ENCODE measurements at places on chromosomes 1 and 21.
A peak's percentile ranks its signal among the peaks of the same experiment; 100 is the strongest.

DNA sequence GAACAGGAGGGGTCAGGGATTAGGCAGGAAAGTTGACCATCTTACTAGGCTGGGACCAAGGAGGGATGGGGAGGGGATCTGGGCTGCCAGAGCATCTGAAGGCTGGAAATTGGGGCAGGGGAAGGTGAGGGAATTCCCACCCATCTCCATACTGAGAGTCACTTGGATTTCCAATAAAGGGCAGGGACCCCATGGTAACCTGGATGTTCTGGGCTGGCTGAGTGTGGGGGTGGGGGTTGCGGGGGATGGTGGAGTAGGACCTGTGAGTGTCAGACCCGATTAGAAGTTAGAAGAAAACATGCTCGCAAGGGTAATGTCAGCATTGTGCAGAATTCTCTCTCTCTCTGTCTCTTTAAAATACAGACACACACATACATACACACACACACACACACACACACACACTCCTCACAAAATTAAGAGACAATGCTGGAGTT, 40.0 kb upstream of the EPS15 start:
- no peak for DNase-seq

DNA sequence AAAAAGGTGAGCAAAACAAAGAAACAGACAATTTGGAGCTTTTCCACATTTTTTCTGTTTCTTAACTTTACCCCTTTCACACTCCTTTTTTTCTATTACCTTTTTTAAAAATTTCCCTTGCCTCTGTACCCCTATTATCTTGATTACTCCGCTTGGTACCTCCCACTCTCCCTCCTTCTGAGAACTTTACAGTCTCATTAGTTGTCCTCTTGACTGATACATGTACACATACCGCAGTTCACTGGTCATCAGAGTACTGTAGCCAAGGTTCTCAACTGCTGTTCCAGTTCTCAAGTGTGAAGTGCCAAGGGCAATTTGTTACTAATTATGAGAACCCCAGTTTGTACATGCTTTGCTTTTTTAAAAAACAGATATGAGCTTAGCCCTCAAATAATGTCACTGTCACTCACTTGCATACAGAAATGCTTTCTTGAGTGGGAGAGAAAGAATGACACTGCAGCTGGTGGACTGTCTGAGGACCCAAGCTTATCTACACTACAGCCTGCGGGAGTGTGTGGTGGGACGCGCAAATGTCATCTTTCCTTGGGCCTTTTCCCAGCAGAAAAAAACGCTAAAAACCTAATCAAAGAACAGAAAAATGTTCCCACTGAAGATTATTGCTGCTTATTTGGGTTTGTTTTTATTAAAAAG, 160.8 kb downstream of the DISP1 start:
- DNase-seq = no peak

DNA sequence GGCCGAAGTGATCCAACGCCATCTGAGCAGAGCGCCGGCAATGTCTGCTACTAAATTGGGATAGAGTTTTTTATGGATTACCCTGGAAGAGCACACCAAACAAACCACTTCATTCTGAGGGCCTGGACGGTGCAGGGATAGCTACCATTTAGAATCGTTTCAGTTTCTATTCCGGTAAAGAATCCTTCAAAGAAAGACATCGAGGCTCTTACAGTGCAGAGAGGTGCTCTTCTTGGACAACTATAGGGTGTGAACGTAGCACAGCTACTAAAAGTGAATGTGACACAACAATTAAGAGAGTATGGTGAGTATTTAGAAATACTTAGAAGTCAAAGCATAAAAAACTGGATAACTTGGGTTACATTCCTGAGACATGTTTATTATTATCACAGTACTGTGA, 16.1 kb downstream of the HIVEP3 start:
- DNase-seq = no peak

DNA sequence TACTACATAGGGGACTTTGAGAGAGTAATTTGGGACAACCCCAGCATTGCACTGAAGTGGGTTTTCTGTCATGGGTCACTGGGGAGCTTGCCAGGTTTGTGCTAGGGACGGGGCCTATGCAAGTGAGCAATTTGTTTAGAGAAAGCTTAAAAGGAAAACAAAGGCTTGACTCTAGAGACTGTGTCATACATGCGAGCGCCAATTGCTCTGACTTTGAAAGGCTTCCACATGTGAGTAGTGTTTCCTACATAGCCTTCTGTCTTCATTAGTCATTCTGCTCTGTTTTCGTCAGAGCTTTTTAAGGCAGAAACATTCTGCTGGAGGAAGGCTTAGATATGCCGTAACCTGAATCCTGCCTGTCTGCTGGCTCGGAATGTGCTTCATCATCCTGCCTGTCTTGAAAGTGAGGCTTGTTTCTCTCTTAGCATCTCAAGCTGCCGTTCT, 28.4 kb downstream of the TRIM45 start:
- DNase-seq = no peak

DNA sequence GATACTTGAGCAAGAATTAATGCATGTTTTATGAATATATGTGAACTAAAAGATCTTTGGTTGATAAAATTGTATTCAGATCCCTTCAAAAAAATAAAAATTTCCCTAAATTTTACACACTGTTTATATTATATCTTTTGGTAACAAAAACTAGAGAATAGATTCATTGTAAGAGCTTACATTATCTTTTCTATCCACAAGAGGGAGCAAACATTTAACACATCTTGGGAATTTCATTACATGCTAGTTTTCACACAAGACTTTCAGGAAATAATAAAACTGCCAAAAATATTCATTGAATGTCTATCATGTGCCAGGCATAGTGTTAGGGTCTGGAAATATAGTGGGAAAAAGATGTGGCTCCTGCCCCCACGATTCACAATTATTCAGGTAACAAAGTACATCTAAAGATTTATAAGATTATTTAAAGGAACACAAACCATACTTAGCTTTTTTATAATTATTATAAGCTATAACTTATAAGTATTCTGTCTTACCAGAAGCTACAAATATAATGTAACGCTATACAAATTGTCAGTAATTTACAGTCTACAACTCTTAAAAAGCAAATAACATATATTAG, 30.6 kb downstream of the FAF1 start:
- peak; percentile 12 for DNase-seq

- DNase-seq = no peak
Observed at GRCh38 chr1:5611431-5611830, 380.8 kb downstream of the NPHP4 start.

DNA sequence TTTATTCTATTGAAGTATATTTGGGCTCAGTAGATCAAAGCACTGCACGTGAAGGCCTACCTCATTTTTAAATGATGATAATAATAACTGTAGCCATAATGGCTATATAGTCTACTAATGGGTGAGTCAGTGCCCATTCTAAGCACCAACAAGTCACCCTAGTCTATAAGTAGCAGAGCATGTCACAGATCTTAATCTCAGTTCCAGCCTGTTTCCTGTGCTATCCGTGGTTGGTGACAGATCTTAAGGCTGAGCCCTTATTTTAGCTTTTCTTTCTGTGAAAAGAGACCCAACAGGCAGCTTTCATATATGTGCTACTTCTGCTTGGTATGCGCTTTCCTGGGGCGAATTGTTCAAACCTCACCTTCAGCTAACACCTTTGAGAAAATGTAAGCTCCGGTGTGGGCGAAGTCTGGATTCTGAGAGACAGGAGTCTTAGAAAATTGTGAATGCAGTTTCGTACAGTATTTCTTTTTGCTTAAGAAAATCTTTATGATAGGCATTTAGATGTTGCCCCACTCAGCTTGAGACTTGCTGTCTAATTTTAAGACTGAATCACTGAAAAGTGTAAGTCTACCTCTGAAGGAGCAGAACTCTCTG, 59.6 kb downstream of the FMN2 start:
- no peak for DNase-seq

DNA sequence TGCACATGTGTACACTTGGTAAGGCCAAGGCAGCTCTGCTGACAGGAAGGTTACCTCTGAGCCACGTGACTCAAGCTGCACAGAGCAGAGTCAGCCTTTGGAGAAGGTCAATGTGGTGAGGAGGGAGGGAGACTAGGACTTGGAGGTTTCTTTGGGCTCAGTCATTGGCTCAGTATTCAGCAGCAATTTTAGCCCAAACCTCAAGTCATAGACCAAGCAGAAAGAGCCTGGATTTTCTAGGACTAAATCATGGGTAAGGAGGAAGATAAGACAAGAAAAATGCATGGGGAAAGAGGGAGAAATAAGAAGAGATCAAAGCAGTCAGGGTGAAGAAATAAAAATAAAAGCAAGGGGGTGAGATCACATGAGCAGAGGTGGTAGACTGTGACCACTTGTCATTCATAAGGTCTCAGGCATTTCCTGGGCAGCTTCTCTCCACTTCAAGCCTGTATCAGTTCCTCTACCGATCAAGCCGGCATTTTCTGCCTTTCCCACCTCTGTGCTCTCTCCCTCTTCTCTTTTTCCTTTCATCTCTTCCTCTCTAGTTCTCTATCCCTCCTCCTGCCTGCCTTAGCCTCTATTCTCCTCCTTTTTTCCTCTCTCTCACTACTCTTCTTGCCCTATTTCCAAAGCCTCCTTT, 51.7 kb upstream of the DUSP10 start:
- DNase-seq = no peak

- no peak for DNase-seq
Observed at GRCh38 chr1:93749894-93750301, 68.3 kb upstream of the BCAR3 start.

- no peak for DNase-seq
Observed at GRCh38 chr21:15472108-15473040, 257.4 kb upstream of the USP25 start.

DNA sequence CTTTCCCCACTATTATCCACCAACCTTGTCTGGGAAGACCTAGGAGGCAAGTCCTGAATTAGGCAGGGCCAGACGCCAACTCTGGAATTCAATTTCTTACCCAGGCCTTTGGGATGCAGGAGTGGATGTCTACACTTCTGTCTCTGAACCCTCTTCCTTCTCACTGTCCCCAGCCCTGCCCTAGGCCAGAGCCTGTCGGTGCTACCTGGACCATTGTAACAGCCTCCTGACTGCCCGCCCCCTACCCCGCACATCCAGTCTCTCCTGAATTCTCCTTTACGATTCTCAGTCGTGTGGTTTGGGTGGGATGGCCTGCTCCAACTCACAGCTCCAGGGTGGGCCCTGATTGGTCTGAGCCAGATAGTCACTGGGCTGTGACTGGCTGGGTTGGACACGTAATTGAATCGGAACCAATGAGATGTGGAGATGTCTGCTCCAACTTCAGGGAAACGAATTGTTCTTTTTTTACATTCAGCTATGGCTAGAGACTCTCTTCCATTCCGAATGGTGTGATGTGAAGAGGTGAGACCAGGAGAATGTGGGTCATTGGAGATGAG, 304.6 kb downstream of the PTPRU start:
- DNase-seq = no peak

DNA sequence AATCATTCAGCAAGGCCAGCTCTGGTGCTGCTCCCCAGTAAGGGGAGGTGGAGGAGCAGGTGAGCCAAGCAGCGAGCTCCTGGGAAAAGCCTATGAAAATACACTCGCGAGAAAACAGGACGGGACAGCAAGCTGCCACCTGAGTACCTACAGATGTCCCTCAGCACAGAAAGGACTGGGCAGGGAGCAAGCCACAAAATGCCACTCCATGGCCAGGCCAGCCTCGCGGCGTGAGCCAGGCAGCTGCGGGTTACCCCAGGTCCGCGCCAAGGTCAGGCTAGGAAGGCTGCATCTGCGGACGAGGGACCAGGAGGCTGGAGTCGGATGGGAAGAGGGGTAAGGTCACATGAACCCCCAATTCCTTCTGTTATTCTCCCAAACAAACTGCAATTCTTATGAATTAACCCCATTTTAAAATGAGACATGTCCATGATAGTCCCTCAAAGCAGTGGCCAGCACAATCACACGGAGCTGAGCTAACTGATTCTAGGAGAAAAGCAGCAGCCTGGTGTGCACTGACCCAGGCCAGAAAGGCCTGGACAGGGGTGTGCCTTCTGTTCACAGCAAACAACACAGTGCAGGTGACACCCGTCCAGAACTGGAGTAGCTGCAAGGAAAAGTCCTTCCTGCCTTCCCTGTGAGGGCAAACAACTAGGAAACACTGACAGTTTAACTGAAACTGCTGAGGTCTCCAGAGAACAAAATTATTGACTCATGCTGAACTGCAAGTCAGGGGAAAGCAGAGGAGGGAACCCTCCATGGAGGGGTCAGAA, 26.5 kb downstream of the PARP1 start:
- no peak for DNase-seq

DNA sequence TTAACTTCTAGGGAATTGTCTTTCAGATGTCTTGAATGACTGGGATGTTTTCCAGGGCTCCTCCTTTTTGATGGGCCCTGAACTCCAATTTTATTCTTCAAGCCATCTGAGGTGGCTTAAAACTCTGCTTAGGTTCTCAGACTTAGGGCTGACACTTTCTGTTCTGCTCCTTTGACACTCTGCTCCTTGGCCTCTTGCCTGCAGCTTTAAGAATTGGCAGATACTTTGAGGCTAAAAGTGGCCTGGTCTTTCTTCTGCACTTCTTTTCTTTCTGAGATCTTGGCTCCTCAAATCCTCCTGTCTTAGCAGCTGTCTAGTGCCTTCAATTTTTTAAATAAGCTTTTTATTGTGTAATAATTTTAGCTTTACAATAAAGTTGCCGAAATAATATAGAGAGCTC, 294.6 kb downstream of the RPS6KC1 start:
- DNase-seq = no peak

GRCh38 chr1:160779626-160780397, 16.2 kb upstream of the LY9 start:
- peak; percentile 11 for DNase-seq

DNA sequence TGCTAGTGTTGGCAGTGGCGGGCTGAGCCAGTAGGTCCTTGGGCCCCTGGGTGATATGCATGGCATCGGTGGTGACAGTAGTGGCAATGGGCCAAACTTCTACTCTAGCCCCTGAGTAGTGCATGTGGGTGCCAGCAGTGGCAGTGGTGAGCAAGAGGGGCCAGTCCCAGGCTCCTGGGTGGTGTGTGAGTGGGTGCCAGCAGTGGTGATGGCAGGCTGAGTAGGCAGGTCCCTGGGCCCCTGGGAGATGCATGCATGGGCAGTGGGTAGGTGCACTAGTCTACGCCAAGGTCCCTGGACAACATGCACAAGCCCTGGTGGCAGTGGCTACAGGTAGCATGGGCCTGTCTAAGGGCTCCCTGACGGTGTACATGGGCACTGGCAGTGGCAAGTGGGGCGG, 24.6 kb upstream of the TTC22 start:
- no peak for DNase-seq

DNA sequence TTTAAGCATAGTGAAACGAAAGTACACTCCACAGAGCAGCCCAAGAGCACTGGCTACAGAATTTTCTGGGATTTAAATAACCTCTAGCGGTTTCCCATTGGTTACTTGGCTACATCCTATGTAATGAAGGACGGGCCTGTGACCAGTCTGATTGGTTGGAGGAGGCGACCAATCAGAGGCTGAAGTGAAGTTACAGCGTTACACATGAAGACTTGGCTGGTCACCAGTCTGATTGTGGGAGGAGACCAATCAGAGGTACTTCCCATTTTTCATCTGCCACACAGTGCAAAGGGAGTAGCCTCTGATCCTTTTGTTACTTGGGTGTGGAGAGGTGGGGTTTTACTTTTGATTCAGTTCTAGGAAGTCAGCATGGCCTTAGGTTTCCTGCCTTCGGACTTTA, 142.7 kb upstream of the SERTAD4 start:
- DNase-seq = no peak

- DNase-seq = no peak
Observed at GRCh38 chr1:91546301-91546581, 45.6 kb downstream of the CDC7 start.

GRCh38 chr1:31586376-31587327, 10.3 kb downstream of the TINAGL1 start:
- no peak for DNase-seq

GRCh38 chr1:89911191-89911991, 83.5 kb upstream of the ZNF326 start:
- no peak for DNase-seq

GRCh38 chr1:38029685-38030511, 16.7 kb downstream of the POU3F1 start:
- no peak for DNase-seq
